ENCODE measurements at places on chromosomes 6 and 20.

DNA sequence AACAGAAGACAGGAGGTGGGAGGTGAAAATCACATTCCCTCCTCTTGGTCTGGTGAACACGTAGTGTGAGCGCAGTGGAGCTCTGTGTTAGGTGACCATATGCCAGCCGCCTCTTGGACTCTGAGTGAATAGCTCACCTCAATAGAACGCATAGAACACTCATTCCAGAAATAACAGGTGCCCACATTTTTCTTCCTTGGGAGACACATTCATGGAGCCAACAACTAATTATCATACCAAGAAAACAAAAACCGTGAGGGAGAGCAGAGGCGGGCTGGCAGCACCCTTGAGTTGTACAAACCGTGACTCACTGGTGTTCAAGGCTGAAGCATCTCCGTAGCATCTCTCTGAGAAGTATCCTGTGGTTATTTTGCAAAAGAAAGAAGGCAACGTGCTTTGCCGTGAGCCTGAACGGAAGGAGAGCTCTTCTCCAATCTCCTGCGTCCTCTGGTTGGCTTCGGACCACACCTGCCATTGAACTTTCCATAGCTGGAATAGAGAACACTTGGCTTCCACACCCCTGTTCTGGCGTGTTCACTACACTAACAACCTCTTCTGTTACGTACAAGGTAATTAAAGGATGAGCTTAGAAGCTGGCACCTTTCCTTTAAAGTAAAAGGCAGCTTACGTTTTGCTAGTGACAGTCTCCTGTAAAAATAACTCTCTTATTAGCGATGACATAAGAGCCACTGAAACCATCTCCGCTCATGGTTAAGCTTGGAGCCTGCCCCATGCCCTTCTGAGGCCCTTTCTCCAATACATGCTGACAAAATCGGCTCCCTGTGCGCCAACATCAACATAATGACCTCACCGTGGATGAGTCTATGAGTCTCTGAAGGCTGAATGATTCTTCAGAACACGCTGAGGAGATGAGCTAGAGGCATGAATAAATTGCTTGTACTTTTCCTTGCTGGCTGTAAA lies 30.2 kb upstream of the SGK1 start:
- DNase-seq, result no peak

GRCh38 chr6:44621846-44622245 lies 234.3 kb downstream of the CDC5L start:
- DNase-seq, result no peak

DNA sequence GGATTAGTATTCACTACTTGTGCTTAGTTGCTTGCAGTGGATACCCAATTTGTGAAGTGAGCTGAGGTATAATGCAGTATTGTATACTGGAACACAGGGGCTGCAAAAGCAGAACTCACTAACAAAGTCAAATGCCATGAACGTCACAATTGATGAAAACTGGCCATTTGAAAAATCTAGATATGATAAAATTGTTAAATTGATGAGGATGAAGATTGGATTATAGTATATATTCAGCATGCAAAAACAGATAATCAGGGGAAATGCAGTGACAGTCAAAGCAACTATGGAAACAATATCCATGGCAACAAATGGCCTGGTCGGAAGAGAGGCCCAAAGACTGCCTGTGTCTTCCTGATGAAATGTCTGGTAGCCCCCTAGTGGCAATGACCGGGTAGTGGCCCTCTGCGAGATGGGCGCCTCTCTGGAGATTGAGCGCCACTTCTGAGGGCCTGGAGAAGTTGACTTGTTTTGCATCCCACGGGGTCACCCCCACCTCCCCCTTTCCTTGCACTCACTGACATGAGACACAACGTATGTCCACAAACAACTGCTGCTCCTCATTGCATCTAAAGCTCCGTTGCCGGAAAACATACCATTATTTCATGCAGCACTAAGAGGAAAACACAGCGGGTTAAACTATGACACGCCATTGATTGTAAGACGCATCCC lies 43.6 kb downstream of the C6orf15 start:
- peak; percentile 43 for DNase-seq

- no peak for DNase-seq
Measured at GRCh38 chr20:15396900-15397299, 1059.5 kb upstream of the FLRT3 start.

GRCh38 chr6:157323255-157323965 lies at the start of gene TMEM242:
Gene TMEM242 (minus strand): TSS chr6:157323519. CDS start chr6:157323499, 20 bp downstream.
- DNase-seq, result peak; percentile 81

Measured in stimulated activated CD8-positive, alpha-beta memory T cell treated with anti-CD3 and anti-CD28 coated beads, Interleukin-7, amount 100 ng/mL, for 24 hours (primary cell).